Stimulated activated naive B cell treated with anti-CD40 and anti-IgM and Interleukin-4, amounts not matched to agents 10 μg/mL and 1 μg/mL and 100 μg/mL, for 72 hours (primary cell): ENCODE measurements at places on chromosomes 3 and 15.

GRCh38 chr15:48442011-48442410 lies 110.8 kb downstream of the DUT start:
- no peak for DNase-seq

GRCh38 chr3:120649830-120650233 lies 32.2 kb downstream of the HGD start:
- DNase-seq = no peak

GRCh38 chr15:56523521-56523920 lies 58.6 kb upstream of the MNS1 start:
- DNase-seq = no peak

DNA sequence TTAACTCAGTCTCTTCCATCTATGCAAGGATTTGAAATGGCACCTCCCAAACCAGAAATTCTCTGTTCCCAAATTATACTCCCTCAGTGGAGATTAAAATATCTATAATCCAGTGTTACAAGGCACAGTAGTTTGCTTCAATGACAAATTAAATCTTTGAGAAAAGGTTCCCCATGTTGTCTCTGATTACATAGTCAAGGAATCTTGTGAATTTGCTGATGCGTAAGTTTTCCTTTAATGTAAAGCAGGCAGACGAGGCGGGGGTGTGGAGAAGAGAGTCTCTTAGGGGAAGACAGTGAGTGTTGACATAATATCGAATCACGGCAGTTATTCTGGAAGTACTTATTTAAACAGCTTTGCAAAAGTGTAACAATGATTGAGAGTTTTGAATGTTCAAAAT lies 236.4 kb upstream of the RARB start:
- DNase-seq = no peak

DNA sequence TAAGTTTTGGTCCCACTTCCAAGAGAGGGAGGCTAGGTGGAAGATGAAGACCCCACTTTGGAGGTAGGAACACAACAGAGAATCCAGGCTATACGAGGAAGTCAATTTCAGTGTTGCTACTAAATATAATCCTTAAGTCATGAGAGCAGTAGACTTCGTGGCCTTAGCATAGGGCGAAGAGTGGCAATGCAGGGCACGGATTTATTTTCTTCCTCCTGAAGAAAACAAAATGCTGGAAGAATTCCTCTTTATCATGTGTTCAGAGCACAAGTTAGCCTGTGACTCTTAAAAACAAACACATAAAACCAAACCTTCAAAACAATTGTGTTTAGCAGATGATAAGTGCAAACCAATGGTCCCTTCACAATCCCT lies 19.4 kb downstream of the BCL2L10 start:
- DNase-seq = no peak

GRCh38 chr3:11671648-11672100 lies 28.0 kb upstream of the VGLL4 start:
- no peak for DNase-seq

DNA sequence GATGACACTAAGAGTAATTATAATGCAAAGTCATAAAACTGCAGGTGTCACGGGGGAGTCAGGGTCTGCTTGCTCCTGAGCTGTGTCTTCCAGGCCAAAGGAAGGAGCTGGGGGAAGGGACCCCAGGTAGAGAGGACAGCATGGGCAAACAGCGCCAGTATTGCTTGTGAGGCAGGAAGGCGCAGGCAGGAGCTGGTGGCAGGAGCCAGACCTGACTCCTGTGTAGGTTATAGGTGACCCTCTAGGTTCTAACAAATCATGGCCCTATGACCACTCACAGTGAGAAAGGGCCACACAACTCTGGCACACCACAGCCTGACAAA lies 1.9 kb downstream of the CISH start:
- no peak for DNase-seq

DNA sequence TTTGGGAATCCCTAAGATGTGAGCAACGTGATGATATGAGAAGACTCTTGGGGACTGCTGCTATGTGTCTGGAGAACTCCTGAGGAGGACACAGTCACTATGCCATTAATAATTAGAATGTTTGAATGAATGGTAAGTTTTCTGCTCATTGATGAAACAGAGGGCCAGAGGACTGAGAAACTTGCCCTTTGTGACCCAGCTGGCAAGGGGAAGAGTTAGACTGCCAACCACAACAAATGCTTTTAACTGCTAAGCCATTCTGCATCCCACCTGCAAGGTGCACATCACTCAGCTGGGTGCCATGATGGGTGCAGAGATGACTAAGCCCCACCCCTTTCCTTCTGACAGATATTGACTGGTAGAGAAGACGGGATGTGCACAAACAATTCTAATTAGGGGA lies 249.6 kb downstream of the THRB start:
- DNase-seq = no peak

GRCh38 chr15:73286311-73286710 lies 82.4 kb downstream of the HCN4 start:
- DNase-seq = no peak

GRCh38 chr15:74209997-74210671 lies 7.5 kb upstream of the STRA6 start:
- no peak for DNase-seq

DNA sequence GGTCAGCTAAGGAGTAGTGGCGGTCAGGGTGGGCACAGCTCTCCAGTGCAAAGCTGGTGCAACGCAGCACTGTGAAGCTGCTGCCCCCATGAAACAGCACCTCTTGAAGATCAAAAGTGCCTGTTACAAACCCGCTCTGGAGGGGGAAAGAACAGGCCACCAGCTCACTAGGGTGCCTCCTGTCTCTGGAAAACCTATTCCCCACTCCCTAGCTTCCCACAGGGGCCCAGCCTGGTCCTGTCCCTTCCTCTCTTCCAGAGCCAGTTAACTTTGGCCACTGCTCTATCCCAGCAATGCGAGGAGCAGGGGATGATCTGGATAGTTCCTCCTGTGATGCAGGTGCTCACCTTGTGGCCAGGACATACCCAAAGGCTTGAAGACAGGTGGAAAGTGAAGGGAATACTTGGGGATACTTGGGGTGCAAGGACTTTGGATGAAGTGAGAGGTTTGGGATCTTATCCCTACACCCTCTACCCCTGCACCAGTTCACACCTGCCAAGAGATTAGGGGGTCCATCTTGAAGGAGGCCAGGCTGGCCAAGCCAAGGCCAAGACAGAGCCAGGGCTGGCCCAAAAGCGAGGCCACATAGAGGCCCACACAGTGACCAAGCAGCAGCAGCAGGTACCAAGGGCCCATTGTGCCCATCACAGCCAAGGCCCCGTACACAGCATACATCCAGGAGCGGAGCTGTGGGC lies 4.2 kb downstream of the HHATL start:
- DNase-seq = no peak

GRCh38 chr3:17910922-17911321 lies 168.5 kb upstream of the TBC1D5 start:
- DNase-seq = no peak

- no peak for DNase-seq
Measured at GRCh38 chr3:150216866-150217600, 191.1 kb upstream of the TSC22D2 start.

DNA sequence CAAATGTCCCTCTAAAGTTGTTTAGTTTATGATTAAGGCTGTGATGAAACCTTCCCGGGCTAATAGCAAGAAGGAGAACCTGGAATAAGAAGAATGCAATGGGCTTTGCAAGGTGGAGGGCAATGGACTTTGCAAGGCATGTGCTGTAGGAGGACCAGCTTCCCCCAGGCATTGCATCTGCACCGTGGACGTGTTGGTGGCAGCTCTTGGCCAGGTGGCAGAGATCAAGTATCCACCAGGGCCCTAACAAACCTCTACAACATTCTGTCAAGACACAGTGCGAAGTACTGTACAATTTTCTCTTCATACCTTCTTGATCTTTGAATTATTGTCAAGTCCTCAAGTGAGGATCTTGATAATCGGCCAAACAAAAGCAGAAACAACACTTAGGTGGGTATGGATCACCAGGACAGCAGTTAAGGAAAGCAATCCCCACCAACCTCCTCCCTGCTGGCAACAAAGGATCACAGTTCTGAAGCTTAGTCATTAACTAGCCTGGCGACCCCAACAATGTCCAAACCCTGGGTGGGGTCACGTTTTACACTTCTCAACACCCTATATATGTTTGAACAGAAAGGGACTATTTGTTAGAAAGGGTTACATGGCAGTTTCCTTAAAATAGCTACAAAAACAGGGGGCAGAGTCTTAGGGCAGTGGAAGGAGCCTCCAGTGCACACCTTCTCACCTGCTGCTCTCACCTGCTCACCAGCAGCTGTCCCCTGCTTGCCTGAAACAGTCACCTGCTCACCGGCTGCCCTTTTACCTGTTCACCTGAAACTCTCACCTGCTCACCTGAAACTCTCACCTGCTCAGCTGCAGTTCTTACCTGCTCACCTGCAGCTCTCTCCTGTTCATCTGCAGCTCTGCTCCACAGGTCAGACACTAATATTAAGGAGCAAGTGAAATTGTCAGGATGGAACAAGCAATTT lies 137.9 kb upstream of the LIPC start:
- DNase-seq = no peak

DNA sequence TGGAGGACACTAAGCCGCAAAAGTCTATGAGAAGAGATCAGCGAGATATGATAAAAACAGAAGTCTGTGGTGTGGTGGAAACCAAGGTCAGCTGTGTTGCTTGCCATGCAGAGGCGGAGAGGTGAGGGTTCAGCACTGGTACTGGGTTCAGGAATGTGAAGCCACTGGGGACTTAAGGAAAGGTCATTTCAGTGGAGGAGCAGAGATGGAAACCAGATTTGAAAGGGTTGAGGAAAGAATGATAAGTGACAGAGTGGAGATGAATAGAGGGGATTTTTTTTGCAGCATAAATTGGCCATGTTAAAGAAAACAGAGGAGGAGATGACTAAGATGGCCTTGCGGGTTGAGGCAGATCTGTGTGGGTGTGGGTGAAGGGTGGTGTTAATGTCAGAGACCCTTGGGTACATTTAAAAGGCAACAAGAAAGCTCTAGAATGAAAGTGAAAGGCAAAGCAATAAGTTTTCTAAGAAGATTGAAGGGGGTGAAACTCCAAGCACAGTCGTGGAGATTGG lies 265.5 kb downstream of the ADAMTSL3 start:
- no peak for DNase-seq

- DNase-seq = no peak
Measured at GRCh38 chr3:64117483-64117882, 94.2 kb upstream of the PSMD6 start.

GRCh38 chr3:30577788-30578187 lies 28.6 kb upstream of the TGFBR2 start:
- DNase-seq = no peak

DNA sequence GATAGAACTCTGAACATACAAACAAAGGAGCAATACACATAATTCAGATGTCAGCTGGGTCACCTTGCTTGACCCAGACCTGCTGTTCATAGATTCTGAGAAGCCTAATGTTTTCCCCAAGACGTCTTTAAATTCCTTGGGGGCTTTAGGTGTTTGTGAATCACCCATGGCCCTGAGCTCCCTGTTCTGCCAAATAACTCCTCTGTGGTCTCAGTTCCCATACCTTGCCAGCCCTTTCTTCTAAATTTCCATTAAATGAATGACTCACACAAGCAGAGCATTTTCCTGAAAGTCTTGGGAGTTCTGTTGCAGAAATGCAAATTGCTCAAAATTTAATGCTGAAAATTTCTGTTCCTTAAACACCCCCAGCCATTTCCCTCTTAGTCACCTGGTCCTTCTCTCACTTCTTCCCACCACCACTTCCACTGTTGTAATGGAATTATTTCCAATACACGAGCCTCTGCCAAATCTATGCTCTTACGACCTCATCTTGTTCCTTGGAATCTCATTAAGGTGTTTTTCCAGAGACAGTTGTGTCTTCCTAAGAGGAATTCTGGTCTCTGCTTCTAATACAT lies 33.4 kb upstream of the PSMD6 start:
- no peak for DNase-seq

GRCh38 chr3:54257125-54257720 lies 134.9 kb downstream of the CACNA2D3 start:
- DNase-seq = no peak

DNA sequence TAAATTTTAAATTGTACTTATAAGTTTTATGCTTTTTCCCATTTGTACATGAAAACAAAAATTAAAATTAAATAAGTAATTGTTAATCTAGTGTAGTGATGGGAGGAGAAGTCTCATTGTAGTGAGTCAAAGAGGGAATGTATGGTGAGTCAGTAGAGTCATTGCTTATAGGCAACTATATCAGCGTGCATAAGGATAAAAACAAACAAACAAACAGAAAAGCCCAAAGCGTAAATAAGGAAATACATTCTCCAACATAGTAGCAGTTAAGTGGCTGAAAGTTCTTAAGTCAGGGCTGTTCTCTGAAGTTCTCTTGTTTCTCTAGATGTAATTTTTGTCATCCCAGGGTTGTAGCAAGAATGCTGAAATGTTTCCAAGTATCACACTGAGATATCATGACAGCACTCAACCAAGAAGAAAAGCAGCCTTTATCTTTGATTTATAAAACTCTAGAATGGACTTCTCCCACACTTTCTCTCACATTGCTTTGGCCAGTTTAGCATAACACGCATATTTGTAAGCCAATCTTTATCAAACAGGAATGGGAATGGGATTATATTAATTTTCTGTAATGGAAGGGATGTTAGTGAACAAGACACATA lies 184.1 kb upstream of the TP63 start:
- no peak for DNase-seq

- no peak for DNase-seq
Measured at GRCh38 chr15:66592505-66593218, 26.9 kb upstream of the LCTL start.

GRCh38 chr3:43370293-43370980 lies 84.1 kb downstream of the SNRK start:
- DNase-seq = no peak

GRCh38 chr15:92384381-92384780 lies 9.3 kb upstream of the ST8SIA2 start:
- DNase-seq = no peak
